NCI-H1417 treated with DMSO at 0.1 percent for 48 hours (cell line): ENCODE measurements at places on chromosomes 3 and 15.
A peak's percentile ranks its signal among the peaks of the same experiment; 100 is the strongest.

- DNase-seq, result no peak
These were observed 244.8 kb upstream of the RGMA start for GRCh38 chr15:93333796-93334195.

- no peak for DNase-seq
These were observed 59.0 kb downstream of the TP63 start for GRCh38 chr3:189690237-189690636.

DNA sequence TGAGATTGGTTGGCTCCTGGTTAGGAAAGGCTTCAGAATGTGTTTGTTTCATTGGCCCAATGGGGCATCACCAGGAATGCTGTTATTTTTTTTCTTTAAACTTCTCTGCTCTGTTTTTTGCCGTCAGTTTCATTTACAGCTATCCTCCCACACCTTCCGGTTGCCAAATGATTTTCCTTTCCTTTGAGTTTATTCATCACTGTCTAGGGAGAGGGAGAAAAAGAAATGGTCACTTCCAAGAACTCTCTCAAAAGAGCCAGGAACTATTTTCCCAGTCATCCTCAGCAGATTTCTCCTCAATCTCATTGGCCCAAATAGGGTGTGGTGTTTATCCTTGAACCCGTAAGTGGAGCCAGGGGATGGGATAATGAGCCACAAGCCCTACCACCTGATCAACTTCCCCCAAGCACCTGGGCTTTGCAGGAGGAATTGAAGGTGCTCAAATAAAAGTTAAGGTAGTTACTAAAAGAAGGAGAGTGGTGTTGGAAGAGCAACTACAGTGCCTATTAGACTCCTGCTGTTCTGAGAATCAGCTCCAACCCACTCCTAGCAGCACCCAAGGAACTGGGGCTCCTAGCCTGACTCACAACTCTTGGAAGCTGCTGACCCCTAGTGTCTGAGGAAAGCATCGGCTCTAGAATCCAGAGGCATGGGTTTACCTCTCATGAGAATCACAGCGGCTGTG lies 183.8 kb upstream of the IL12A start:
- peak; percentile 69 for DNase-seq

- peak; percentile 50 for DNase-seq
These were observed 204.0 kb upstream of the NANOGP8 start for GRCh38 chr15:35289024-35289617.

GRCh38 chr15:100761290-100761935 lies 118.2 kb upstream of the ALDH1A3 start:
- no peak for DNase-seq
